Muscle of leg (tissue), 16 donors: ENCODE measurements at places on chromosomes 5 and 9. TPM values are rescaled to one million over a fixed set of nuclear protein-coding genes. Genes with fewer than 3 reads are reported as not detected.

Gene SOHLH1
- total RNA-seq = not detected

Gene LOX
- total RNA-seq = 51.9 TPM

Gene BTNL8
- total RNA-seq = 0.09 TPM

Gene GPR150
- total RNA-seq = 0.09 TPM

Gene SLC6A19
- not detected for total RNA-seq

Gene FBXL7
- total RNA-seq = 9.0 TPM

Gene NMUR2
- total RNA-seq = 0.18 TPM

Gene OR1J2
- total RNA-seq = not detected

Gene TSLP
- 0.09 TPM for total RNA-seq

Gene CDO1
- total RNA-seq = 19.1 TPM

Gene PRUNE2
- 13.2 TPM for total RNA-seq

Gene NOXA1
- total RNA-seq = 2.0 TPM

Gene KLHL9
- total RNA-seq = 22.5 TPM

Gene MYMK
- total RNA-seq = 23.0 TPM

Gene CPEB4
- total RNA-seq = 36.5 TPM

Gene LHX2
- total RNA-seq = 0.44 TPM

Gene ZNF883
- total RNA-seq = 4.6 TPM

Gene TMEM215
- 0.66 TPM for total RNA-seq

Gene RGS3
- total RNA-seq = 52.4 TPM

Gene OLFM1
- total RNA-seq = 3.2 TPM
